ENCODE measurements at places on chromosomes 2 and 18.

GRCh38 chr2:155054712-155055111, 356.2 kb downstream of the KCNJ3 start:
- DNase-seq, result no peak

DNA sequence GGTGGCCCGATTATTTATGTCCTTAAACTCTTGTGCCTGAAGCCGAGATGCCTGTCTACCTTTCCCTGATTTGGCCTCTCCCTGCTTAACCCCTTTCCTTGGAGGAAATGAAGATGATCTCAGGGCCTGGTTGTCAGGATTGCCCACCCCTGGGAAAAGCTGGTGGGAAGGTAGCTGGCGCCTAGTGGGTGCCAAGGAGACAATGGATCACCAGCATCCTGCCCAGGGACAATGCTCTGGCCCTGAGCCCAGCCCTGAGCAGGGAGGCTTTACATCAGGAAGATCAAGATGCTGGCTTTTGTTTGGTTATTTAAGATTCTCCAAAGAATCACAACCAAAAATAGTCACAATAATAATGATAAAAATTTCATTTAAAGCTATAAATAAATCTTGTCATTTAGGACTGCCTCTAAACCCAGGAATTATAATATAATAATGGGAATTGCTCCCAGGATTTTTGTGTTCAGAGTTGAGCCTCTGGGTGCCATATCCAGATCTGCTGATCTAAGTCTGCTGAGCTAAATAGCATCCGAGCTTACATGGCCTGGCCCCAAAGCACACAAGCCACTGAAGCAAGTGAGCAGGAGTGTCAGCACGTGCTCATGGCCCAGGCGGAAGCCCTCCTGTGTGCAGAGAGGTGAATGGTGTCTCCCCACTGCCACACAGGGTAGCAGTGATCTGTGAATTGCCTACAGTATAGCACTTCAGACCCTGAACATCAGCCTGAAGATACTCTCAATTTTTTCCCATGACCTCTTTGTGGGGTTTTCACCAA, 57.8 kb upstream of the MAP3K20 start:
- DNase-seq, result no peak

- DNase-seq, result no peak
These were observed 92.0 kb downstream of the GAREM1 start for GRCh38 chr18:32378705-32379104.

DNA sequence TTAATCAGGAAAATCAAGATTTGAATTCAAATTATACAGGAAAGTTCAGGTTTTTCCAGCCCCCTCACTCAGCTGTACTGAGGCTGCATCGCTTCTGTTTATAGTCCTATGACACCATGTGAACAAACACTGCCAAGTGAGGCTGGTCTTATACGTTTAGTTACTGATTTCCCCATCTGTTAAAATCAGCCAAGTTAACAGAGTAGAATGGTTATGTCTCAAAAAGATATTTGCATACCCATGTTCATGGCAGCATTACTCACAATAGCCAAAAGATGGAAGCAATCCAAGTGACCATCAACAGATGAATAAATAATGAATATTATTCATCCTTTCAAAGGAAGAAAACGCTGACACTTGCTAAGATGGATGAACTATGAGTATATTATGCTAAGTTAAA, 43.8 kb downstream of the REEP1 start:
- DNase-seq, result no peak

DNA sequence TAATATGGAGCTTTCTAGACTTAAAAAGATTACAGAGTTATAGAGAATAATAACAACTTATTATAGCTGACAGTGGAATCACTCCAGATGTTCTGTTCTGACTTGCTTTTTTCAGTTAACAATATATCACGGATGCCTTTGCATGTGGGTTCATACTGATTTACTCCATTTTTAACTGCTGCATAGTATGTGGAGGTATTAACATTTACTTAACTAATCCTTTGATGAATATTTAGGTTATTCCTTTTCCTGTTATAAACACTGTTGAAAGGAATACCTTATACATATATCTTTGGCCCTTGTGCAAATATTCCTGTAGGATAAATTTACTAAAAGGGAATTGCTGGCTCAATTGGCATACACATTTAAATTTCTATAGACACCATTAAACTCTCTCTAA, 33.1 kb upstream of the ZFP36L2 start:
- DNase-seq, result no peak

DNA sequence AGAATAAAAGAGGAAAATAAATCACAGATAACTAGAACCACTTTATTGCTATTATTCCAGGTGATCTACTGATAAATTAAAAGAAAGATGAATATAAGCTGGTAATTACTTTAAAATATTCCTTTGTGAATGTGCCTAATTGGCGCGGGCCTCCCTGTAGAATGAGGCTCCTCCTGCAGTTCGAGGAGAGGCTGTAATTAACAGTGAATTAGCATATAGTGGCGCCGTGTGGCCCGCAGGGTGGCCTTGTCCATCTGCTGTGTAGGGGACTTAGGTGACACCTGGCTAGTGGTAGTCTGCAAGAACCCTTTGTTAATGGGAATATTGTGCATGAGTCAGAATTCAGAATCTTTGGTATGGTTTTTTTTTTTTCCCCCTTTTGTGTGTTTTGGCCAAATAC, 119.8 kb downstream of the AGAP1 start:
- DNase-seq, result no peak

DNA sequence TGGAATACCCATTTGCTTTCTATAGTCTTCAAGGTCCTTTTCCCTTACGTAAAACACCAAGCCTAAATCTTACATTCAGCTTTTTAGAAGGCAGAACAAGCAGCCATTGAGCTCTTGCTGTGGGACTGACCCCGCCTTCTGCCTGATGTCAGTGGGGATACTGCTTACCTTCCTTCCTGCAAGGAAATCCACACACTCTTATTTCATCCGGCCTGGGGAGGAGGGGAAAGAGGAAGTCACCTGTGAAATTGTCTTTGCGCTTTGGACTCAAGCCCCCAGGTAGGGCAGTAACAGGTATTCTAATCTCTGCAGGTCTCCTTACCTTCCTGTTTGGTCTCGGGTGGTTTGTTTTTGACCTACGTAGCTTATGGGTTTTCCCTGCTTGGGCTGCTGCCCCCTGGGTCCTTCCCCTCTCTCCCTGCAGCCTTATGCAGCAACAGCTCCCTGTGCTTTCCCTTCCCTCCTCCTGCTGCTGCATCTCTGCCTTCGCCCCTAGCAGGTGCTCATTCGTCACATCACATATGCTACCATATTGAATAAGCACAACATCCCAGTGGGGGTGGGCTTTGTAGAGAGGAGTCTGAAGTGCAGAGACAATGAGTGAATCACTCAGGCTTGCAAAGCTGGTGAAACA, 402.5 kb upstream of the TRIB2 start:
- no peak for DNase-seq

DNA sequence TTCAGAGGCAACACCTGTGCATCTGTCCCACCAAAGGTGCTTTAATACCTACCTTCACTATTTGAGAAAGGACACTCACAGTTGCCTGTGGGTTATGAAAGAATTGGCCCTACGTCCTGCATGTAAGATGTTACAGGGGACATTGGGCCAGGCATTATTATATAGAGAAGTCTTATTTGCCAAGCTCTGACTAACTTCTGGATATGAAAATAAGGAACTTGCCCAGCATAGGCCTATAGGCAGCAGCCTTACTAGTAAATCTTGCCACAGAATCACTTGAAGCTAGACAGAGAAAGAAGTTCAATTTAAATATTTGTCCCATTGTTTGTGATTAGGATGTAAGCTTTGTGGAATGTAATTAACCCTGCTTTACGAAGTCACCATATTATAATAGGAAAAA, 41.7 kb downstream of the NLRC4 start:
- no peak for DNase-seq

- DNase-seq, result peak; percentile 64
These were observed 9.5 kb downstream of the ZEB2 start for GRCh38 chr2:144510294-144510991.

DNA sequence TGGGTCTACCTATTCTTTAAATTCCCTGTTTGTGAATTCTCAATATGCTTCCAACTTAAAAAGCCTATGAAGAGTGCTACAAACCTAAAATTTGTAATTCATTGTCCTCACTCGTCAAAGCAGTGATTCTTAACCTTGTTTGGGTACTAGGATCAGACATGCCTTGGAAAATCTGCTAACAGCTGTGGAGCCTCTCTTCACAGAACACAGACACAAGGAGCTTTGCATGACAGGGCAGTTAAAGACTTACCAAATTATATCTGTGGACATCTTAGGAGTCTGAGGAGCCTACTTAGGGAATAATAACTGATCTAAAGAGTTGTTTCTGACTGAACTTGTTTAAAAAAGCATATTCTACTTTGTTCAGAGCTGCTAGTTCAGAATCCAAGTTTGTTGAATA, 38.1 kb downstream of the TMEM87B start:
- DNase-seq, result no peak

DNA sequence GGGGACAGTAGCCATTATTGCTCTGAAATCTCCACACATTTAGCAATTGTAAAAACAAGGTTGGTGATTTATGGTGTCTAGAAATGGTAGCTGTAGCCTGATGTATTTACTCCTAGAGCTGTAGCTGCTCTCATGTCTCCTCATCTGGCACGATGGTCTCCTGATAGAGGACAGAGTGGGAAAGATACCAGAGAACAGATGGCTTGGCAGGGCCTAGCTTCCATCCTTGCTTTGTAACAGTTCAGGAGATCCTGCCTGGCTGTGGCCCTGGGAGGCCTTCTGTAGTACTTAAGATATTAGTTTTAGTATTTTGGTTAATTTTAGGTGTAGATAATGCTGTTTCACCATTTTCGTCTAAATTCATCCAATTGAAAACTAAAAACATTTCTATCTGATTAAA, 6.7 kb downstream of the ATG16L1 start:
- no peak for DNase-seq
